ENCODE measurements at places on chromosomes 2 and 18. TPM values are rescaled to one million over a fixed set of nuclear protein-coding genes. Genes with fewer than 3 reads are reported as not detected.

- no peaks in the 10 kb centered on the region for H3K36me3 ChIP-seq
- H3K27ac ChIP-seq = no peak overlapping the region
- H3K27me3 ChIP-seq = no peaks in the 10 kb centered on the region
These were observed 203.6 kb upstream of the SPRED2 start for GRCh38 chr2:65636024-65636423.

DNA sequence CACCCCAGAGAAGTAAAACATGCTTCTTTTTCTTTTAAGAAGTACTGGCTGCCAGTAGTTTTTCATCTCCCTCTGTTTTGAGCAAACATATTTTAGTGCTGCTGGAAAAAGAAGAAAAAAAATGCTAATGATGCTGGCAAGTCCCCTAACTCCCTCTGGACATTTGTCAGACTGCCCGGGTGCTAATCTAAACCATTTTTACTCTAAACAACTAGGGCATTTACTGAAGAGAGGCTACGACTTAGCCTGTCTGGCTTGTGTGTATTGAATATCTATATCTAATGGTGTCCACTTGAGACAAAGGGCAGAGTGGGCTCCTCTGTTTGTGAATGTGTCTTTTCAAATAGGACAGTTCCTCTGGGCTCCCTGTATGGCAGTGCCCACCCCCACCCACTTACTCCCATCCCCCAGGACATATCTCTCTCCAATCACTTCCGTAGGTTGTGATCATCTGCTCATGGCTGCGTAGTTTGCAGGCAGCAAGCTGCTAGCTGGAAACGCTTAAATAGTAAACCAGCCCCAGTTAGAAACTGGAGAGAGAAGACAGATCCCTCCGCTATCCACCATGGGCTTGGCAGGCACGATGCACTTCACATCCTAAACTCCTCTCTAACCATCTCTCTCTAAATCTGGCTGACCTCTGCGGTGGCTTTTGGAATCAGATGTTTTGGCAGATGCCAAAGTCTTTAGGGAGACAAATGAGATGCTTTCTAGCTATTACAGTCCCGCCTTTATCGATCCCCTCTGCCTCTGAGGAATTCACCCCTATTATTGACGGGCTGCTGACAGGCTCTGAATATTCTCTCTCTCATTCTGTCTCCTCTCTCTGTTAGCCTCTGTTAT is 58.3 kb downstream of the DOCK10 start:
- no peaks in the 10 kb centered on the region for H3K36me3 ChIP-seq
- no peaks in the 10 kb centered on the region for H3K27me3 ChIP-seq
- no peaks in the 10 kb centered on the region for H3K4me1 ChIP-seq
- DNase-seq = no peak
- peak overlapping the region; percentile 2 for H3K4me3 ChIP-seq

Gene RFX8
- total RNA-seq = 0.28 TPM

Gene RIF1
- total RNA-seq = 36.8 TPM

DNA sequence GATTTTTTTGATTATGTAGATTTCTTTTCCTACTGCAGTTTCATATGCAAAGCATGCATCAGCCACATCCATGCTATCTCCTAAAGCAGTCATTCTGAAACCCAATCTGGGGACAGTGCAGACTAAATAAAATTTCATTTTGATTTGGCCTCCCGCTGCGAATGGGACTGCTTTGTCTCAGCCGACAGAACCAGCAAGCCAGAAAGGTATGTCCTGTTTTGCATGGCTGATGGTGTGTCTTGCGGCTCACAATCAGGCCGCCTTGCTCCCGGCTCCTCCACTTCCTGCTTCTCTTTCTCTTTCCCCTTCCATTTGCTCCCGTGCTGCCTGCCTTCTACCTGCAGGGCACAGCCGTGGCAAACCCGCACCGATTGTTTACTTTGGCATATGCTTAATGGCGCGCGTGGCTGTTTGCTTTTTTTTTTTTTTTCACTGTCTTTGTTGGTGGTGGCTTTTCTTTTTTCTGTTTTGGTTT is 419.6 kb upstream of the POU3F3 start:
- no peaks in the 10 kb centered on the region for H3K27me3 ChIP-seq
- peak overlapping the region; percentile 45 for H3K4me3 ChIP-seq
- no peak overlapping the region for H3K27ac ChIP-seq
- H3K36me3 ChIP-seq = no peaks in the 10 kb centered on the region
- no peaks in the 10 kb centered on the region for H3K4me1 ChIP-seq
- DNase-seq = peak; percentile 69

GRCh38 chr2:161141033-161141432 is 19.2 kb upstream of the TANK start:
- no peak overlapping the region for H3K27ac ChIP-seq
- no peaks in the 10 kb centered on the region for H3K36me3 ChIP-seq
- H3K4me1 ChIP-seq = no peaks in the 10 kb centered on the region
- no peak for DNase-seq
- no peaks in the 10 kb centered on the region for H3K27me3 ChIP-seq

- DNase-seq = no peak
- no peak overlapping the region for H3K4me3 ChIP-seq
These were observed 11.2 kb downstream of the SP110 start for GRCh38 chr2:230208576-230208975.

DNA sequence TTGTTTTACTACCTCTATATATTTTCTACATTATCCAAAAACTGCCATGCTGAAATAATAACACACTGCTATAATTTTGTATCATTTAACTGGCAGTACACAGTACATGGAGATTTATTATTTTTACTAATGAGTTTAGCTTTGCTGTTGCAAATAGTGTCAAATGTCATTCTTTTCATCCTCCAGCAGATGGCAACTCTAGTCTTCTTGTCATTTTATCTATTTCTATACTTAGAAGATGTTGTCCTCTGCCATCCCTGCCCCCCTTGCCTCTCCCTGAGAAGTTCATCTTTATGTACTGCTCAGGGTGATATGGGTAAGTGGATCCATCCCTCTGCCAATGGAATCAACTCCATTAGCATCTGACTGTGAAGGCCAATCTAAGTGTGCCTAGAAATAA is 21.7 kb upstream of the LRRTM1 start:
- H3K4me1 ChIP-seq = no peaks in the 10 kb centered on the region
- no peaks in the 10 kb centered on the region for H3K27me3 ChIP-seq
- H3K27ac ChIP-seq = no peak overlapping the region
- no peaks in the 10 kb centered on the region for H3K36me3 ChIP-seq
- peak; percentile 69 for DNase-seq
- H3K4me3 ChIP-seq = no peak overlapping the region

- no peak overlapping the region for H3K4me3 ChIP-seq
- no peak for DNase-seq
- H3K27me3 ChIP-seq = no peaks in the 10 kb centered on the region
- no peak overlapping the region for H3K27ac ChIP-seq
These were observed 44.2 kb downstream of the LCLAT1 start for GRCh38 chr2:30491225-30491624.

- no peaks in the 10 kb centered on the region for H3K27me3 ChIP-seq
- no peak for DNase-seq
- H3K4me1 ChIP-seq = no peaks in the 10 kb centered on the region
- no peak overlapping the region for H3K4me3 ChIP-seq
- H3K27ac ChIP-seq = no peak overlapping the region
These were observed 127.2 kb upstream of the SP5 start for GRCh38 chr2:170587922-170588321.

Gene SLC38A11
- total RNA-seq = 20.0 TPM

DNA sequence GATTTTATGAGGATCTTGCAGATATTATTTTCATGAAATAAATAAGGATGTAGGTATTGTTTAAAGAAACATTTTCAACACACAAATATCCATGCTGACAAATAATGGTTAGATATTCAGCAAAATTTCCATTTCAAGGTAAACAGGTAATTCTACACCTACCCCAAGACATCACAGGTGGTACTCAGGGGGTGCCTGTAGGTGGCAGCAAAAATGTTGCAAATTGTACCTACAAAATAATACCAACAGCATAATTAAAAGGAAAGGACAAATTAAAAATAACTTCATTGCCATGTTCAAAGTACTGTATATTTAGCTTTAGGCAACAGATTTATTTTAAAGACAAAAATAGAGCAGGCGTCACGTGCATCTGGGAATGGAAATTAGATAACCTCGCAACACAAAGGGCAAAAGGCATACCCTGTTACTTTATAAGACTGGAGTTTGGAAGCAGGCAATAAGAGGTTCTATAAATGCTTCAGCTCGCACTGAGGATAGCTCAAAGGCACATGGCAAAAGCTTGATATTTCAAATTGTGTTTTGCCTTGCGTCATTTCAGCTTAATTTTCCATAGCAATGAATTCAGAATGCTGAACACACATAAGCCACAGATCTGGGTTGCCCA is 630.5 kb downstream of the TDRD15 start:
- no peak overlapping the region for H3K4me3 ChIP-seq
- peak; percentile 21 for DNase-seq
- no peaks in the 10 kb centered on the region for H3K36me3 ChIP-seq
